CD4-positive, alpha-beta T cell treated with Interleukin-15 for 4 hours (primary cell): ENCODE measurements at places on chromosomes 7 and 10.

GRCh38 chr10:102010961-102011360, 45.0 kb downstream of the ARMH3 start:
- DNase-seq, result no peak

GRCh38 chr7:141748396-141748795, 10.2 kb downstream of the SSBP1 start:
- no peak for DNase-seq

DNA sequence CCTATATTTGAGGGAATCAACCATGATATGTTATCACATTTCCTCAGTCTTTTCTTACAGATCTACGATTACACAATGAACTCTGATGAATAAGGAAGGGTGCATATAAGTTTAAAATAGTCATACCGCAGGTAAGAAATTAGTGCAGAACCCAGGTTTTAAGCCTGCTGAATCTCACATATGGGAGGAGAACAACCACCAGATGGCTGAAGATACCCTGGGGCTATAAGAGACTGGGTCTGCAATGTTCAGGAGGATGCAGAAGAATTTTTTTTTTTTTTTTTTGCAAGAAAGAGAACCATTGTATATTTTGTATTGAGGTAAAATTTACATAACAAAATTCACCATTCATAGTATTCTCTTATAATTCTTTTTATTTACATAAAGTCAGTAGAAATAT, 372.3 kb upstream of the MYO3A start:
- no peak for DNase-seq

DNA sequence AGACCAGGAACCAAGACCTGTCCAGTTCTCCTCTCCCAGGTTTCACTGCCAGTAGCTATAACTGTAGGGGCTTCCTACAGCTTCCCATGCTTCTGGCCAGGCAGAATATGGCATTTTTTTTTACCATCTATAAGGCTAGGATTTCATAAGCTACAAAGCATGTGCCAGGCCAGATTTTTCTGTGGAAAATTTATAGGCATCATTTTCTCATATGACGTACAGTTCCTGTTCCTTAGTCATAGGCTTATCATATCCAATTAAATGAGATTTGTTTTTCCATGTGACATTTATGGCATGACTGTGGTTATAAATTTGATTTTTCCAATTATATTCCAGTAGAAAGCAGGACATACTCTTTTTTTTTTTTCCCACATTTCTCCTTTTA, 208.6 kb upstream of the NPY start:
- no peak for DNase-seq

- DNase-seq, result no peak
Measured at GRCh38 chr10:113957013-113957412, 86.7 kb upstream of the ADRB1 start.

DNA sequence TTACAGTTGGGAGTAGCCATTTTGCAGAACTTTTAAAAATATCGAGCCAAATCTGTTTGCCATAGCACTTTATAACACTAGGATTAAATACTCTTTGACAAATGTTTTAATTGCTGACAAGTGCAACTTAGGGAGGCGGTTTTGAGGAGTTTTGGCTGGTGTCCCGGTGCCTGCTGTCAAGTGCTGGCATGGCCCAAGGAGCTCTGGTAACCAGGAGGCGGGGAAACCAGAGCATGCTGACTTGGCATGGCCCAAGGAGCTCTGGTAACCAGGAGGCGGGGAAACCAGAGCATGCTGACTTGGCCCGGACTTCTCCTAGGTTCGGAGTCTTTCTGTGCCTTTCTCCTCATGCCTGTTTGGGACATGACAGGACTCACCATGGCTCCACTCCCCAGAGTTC, 30.8 kb upstream of the ZNF32 start:
- DNase-seq, result no peak

DNA sequence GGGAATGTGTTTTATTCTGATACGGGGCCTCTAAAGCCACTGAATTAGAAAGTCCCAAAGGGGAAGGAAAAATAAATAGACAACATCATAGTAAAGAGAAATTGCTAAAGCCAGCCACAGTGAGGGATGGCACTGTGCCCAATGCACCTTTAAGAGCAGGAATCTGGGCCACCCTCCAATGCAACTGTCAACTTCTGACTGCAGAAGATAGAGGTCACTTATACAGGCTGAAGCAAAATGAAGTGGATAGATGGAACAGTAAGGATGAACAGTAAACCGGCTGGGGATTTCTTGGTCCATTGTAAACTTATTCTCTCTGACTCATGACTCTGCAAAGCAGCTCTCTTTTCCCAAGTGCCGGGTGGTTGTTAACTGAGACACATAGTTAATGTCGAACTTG, 54.0 kb upstream of the KCNIP2 start:
- DNase-seq, result no peak

DNA sequence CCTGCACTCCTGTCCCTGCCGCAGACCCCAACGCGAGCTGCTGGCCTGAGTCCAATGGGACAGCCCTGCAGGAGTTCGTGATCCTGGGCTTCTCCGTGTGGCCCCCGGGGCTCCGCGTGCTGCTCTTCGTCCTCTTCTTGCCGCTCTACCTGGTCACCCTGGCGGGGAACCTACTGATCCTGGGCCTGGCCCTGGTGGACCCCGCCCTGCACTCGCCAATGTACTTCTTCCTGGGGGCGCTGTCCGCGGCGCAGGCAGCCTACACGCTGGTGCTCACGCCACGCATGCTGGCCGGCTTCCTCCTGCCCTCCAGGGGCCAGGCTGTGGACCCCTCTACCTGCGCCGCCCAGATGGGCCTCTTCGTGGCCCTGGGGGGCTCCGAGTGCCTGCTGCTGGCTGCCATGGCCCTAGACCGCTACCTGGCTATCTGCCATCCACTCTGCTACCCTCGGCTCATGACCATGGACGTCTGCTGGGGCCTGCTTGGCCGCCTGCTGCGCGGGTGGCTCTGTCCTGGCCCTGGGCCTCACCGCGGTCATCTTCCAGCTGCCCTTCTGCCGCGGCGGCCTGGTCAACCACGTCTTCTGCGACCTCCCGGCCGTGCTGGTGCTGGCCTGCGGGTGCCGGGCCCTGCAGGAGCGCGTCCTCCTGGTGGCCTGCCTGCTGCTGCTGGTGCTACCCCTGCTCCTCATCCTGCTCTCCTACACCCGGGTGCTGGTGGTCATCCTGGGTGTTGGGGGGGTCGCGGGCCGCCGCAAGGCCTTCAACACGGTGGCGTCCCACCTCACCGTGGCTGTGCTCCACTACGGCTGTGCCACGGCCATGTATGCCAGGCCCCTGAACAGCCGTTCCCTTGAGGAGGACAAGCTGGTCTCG, 71.7 kb downstream of the RBAK start:
- no peak for DNase-seq

DNA sequence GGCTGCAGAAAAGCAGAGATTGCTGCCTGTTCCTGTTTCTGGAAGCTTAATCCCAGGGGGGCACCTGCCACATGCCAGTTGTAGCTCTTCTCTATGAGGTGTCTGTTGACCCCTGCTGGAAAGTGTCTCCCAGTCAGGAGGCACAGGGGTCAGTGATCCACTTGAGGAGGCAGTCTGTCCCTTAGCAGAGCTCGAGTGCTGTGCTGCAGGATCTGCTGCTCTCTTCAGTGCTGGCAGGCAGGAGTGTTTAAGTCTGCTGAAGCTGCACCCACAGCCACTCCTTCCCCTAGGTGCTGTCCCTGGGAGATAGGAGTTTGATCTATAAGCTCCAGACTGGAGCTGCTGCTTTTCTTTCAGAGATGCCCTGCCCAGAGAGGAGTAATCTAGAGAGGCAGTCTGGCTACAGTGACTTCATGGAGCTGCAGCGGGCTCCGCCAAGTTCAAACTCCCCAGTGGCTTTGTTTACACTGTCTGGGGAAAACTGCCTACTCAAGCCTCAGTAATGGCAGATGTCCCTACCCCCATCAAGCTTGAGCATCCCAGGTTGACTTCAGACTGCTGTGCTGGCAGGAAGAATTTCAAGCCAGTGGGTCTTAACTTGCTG, 57.6 kb upstream of the CROT start:
- no peak for DNase-seq

DNA sequence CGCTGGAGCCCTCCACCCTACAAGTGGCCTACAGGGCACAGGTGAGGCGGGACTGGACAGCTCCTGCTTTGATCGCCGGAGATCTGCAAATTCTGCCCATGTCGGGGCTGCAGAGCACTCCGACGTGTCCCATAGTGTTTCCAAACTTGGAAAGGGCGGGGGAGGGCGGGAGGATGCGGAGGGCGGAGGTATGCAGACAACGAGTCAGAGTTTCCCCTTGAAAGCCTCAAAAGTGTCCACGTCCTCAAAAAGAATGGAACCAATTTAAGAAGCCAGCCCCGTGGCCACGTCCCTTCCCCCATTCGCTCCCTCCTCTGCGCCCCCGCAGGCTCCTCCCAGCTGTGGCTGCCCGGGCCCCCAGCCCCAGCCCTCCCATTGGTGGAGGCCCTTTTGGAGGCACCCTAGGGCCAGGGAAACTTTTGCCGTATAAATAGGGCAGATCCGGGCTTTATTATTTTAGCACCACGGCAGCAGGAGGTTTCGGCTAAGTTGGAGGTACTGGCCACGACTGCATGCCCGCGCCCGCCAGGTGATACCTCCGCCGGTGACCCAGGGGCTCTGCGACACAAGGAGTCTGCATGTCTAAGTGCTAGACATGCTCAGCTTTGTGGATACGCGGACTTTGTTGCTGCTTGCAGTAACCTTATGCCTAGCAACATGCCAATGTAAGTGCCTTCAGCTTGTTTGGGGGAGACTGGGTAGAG, at the start of gene COL1A2:
COL1A2 (plus strand) TSS at position 459 of the 704 bp plus-strand sequence; CDS start at position 596, 137 bp downstream.
- no peak for DNase-seq

GRCh38 chr7:111953611-111954010, 252.6 kb downstream of the DOCK4 start:
- DNase-seq, result no peak

- no peak for DNase-seq
Measured at GRCh38 chr10:15393139-15393825, 22.2 kb upstream of the FAM171A1 start.

GRCh38 chr7:140519007-140519399, 39.7 kb upstream of the MKRN1 start:
- DNase-seq, result no peak

DNA sequence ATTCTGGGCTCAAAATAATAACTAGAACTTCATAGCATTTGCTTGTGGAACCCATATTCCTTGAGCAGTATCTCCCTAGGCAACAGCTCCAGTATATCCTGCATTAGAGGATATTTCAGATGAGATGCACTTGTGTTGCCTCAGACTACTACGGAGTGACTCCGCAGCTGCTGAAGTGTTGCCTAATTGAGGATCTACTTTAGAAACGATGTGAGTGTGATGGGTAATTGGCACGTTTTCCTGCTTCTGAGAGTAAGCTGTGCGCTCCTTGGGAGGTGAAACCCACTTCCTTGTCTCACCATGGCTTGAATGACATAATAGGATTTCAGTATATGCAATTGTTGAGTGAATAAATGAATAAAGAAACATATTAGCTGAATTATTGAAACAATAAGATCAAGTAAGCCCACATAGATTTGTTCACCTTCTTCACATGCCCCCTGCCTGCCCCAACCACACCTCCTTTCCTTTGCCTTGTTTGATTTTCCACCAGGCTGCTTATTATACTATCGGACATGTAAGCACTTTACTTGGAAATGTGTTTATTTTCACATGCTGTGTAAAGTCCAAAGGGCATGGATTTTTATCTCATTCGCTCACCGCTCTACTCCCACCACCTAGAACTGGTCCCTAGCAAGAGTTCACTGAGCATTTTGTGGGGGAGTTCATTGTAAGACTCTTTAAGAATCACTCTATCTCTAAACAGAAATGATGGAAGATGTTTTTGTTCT, 303.8 kb downstream of the KCNMA1 start:
- no peak for DNase-seq

DNA sequence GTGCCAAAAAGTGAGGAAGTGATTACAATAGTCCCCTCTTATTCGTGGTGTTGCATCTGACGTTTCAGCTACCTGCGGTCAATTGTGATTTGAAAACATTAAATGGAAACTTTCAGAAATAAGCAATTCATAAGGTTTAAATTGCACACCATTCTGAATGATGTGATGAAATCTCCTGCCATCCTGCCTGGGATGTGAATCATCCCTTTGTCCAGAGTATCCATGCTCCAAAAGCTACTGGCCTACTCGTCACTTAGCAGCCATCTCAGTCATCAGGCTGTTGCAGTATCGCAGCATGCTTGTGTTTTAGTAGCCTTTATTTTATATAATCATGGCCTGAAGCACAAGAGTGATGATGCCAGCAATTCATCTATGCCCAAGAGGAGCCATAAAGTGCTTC, 97.7 kb upstream of the CDCA7L start:
- DNase-seq, result no peak

DNA sequence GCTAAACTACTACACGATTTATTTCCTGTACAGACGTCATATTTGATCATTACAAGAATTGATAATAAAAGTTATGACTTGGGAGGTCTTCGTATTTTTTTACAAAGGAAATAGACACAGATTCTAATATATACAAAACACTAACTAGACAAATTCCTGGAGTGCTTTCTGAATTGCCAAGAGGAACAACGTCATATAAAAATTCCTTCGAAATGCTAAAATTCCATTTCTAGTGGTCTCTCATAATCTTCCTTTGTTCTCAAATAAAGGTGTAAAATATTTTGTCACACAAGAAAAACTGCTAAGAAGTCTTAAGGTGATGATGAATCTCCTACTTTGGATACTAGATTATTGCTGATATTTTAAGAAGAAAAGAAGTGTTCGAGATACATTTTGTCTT, 85.4 kb downstream of the CDK6 start:
- DNase-seq, result no peak
